H9 (cell line): ENCODE measurements at places on chromosomes 6 and 20. TPM values are rescaled to one million over a fixed set of nuclear protein-coding genes. Genes with fewer than 3 reads are reported as not detected.

DNA sequence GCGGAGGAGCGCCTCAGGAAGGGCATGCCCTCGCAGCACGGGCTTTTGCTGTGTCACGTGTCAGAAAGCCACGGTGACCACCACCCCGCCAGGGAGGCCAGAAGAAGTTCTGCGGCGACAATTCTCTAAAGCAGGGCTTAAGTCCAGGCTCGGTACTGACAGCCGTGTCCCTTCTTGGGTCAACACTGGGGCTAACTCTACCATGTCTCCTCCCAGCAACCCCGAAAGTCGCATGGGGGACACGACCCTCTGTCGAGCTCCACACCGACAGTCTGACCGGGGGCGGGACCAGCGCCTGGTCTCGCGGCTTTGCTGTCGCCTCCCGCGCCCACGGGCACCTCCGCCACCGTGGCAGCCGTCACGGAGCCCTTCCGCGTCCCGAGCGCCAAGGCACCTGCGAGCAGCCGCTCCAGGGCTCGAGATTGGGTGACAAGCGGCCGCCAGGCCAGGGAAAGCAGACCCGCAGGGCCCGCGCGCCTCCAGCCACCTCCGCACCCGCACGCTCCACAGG is 534 bp downstream of the NANP start:
- DNase-seq, result peak; percentile 32

GRCh38 chr6:44522871-44523270 is 135.4 kb downstream of the CDC5L start:
- no peak for DNase-seq

DNA sequence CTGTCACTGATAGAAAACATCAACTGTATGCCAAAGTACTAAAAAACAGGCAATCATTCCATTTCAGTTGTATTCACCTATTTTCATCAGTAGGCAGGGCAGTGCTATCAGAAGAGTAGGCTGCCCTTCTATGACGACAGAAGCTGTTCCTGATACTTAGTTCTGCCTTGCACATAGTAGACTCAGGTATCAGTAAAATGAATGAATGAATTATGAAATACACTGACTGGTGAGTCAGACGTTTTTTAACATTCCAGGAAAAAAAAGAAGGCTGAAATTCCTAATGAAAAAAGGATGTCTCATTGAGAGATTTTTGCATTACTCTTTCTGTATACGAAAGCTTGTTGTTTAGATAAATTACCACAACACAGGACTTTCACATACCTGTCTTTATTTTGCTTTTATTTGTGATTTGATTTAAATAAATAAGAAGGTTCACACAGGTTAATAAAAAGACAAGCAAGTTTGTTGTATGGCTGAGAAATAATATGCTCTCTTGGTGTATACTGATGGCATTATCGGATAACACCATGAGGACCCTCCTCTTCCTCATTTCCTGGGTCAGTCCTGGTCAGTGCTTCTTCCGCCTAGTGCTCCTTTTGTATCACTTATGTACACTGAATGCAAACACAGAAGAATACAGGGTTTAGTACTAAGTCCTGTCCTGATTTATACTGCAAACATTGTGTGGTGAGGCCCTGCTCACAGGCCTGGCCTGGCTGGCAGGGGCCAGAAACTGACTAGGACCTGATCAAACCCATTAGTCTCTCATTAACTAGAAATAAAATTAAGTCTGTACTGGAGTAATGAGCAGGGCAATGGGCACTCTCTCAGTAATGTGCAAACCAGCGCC is 39.4 kb upstream of the SPDEF start:
- no peak for DNase-seq

The TSPO2 gene
- total RNA-seq, result not detected in 2 replicates

The RBPJL gene
- 0.28 TPM in 1 of 2 replicates, not detected in the other for total RNA-seq

- DNase-seq, result no peak
Observed at GRCh38 chr6:19279273-19279684, 557.9 kb upstream of the ID4 start.

GRCh38 chr20:47656318-47656717 is 129.0 kb downstream of the SULF2 start:
- DNase-seq, result no peak

GRCh38 chr6:129552413-129552812 is 157.6 kb downstream of the ARHGAP18 start:
- no peak for DNase-seq

The SLC22A16 gene
- total RNA-seq, result not detected in 2 replicates

The ZNF133 gene
- 10.1 and 11.0 TPM in 2 replicates for total RNA-seq

The FLRT3 gene
- total RNA-seq, result 2.1 TPM in 2 replicates

DNA sequence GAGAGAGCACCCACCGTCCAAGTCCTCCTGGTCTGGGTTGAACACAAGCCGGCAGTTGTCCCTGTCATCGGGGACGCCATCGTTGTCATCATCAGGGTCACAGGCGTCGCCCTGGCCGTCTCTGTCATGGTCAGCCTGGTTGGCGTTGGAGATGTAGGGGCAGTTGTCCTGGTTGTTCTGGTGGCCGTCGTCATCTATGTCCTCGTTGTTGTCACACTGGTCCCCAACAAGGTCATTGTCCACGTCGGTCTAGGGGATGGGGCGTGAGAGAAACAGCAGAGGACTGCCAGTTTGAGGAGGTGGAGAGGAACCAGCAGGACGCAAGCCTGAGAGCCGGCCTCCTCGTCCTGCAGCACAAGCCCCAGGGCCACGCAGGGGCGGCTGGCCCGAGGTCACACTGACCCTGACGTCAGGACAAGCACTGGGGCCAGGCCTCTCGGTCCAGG is 28.5 kb downstream of the THBS2 start:
- no peak for DNase-seq

GRCh38 chr6:149830731-149831307 is 33.3 kb downstream of the LRP11 start:
- DNase-seq, result no peak

The ELOVL4 gene
- 10.1 and 10.9 TPM in 2 replicates for total RNA-seq

DNA sequence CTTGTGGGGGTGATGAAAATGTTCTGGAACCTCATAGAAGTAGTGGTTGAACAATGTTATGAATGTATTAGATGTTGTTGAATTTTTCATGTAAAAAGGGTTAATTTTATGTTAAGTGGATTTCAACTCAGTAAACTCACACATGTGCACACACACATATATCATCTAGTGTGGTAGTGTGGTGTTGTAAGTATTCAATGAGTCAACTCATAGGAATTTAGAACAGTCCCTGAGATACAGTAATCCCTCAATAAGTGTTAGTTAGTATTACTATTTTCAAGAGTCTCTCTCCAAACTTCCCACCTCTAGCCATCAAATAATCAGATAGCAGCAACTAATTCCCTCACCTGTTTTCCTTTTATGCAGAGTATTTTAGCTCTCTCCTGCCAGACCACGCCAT is 563.1 kb upstream of the JARID2 start:
- no peak for DNase-seq

The TCP1 gene
- total RNA-seq, result 401 and 412 TPM in 2 replicates

DNA sequence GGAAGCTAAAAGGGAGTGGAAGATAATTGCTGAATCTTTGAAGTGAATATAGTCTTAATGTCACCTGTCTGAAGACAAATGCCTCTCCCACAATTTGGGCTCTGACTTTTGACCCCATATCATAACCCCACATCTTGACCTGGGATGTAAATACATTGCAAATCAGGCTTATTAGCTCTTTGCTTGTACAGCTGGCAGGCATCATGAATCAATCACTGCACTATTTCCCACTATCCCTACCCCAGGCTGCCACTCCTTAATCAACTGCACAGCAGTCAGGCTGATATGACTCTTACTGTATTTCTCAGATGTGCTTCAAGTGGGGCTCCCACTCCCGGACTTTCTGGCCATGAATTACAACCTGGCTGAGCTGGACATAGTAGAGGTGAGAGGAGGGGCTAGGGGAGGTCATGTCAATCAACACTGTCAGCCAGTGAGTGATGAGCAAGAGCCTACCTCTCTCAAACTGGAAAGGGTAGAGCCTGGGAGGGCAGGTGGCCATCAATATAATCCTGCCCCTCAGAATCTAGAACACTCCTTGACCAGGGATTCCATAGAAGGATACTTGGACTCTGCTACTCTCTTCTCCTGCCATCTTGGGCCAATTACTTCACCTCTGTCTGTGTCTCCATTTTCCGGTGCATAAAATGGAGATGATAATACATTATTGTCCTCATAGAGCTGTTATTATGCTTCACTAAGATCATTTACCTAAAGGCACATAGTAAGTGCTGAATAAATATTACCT is 10.5 kb upstream of the BPIFB3 start:
- DNase-seq, result no peak

DNA sequence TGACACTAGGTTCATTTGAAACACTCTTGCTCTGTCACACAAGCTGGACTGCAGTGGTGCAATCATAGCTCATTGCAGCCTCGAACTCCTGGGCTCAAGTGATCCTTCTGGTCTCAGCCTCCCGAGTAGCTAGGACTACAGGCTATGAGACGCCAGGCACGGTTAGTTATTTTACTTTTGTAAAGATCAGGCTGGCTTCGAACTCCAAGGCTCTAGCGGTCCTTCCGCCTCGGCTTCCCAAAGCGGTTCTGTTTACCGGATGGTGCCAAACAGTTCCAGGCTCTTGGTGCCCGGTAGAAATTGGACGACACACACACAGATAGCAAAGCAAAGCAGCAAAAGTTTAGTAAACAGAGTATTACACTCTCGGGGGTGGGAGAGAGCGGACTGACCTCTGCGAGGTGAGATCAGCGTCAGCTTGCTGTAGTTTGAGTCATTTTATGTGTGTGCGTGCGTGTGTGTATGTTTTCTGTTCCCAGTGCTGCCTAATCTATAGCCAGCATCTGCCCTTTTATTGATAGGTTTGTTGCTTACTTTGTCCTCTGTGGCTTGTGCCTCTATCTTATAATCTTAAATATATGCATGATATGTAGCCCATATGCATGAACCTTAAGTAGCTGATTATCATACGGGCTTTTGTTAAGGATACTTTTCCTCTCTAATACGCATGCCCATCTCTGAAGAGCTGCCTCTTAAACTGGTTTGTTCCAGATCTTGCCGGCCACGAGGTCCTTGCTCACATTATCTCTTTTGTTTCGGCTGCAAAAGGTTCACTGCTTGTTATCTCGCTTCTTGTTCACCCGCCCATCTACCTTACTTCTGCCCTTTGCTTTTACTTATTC is 75.2 kb downstream of the OR2B2 start:
- peak; percentile 58 for DNase-seq

DNA sequence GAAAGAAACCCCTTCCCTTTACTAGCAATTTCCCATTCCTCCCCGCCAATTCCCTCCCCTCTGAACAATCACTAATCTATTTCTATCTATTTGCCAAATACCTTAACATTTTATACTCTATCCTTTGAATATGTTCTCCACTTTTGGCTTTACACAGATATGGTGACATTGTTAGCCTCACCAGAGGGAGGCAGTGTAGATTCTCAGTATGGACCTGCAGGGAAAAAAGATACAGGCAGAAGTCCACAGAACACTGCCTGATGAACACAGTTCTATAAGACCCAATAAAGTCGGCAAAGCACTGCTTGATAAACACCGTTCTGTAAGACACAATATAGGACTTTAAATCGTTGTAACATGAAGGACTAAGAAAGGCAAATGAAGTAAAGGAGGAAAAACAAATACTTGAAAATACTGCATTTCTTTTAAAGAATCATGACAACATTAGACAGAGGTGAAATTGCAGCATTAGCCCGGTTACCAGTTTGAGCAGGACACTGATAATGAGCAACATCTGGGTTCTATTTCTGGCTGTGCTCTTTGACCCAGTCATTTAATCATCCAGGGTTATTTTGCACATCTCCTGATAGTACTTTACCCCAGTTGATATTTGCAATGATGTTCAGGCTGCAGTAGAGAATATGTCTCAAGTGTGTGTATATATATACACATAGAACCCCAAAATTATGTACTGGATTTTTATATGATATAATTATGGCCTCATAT is 296.8 kb downstream of the UTRN start:
- DNase-seq, result peak; percentile 30

The PGK2 gene
- not detected in 2 replicates for total RNA-seq

DNA sequence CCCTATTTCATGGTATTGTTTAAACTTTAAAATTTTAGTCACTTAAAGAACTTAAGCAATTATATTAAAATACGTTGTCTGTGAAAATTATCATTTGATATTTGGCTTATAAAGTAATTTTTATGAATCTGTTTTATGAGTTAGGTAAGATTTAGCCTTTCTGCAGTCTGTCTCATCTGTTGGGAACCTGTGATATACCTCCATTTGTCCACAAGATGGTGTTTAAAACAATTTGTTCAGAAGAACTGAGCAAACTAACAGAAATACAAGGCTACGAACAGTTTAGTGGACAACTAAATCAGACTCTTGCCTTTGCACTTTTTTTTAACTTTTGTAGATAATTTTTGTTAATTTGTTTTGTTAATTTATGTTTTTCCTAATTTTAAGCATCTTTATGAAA is 92.4 kb downstream of the COL9A1 start:
- no peak for DNase-seq

- DNase-seq, result no peak
Observed at GRCh38 chr6:17967668-17968518, 19.5 kb downstream of the KIF13A start.

DNA sequence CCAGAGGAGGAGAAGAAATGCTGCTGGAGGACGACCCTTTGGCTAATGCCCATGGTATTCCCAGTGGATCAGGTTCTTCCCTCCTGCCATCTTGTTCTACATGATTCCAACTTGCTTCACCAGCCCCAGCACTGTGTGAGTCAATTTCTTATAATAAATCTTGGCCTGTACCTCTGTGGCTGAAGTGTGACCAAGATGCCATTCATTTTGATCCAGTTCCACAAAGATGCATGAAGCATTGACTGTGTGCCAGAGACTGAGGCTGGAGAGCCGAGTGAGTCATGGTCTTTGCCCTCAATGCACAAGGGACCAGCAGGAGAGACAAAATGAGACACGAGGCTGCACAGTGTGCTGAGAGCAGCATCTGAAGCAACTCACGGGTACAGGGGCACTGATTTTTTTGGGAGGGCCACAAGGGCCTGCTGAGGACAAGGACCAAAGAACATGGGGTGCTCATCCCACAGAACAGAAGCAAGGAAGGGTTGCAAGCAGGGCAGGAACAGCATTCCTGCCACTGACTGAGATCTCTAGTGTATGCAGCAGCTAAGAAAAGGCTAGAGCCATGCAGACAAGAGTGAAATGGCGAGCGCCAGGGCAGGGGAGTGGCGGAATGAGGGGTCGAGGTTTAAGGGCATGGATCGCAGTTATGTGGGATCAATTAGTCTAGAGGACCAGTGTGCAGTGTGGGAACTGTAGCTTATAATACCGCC is 207.0 kb downstream of the THBS2 start:
- DNase-seq, result no peak

GRCh38 chr6:167567142-167568033 is 242.5 kb downstream of the TTLL2 start:
- DNase-seq, result no peak

The ZBTB46 gene
- 27.1 and 27.3 TPM in 2 replicates for total RNA-seq

- no peak for DNase-seq
Observed at GRCh38 chr6:110399219-110400071, 15.9 kb downstream of the DDO start.

GRCh38 chr20:49750611-49751396 is 37.1 kb upstream of the B4GALT5 start:
- DNase-seq, result no peak

GRCh38 chr20:47956268-47956995 is 171.2 kb upstream of the SULF2 start:
- no peak for DNase-seq

The GLP1R gene
- 0.85 and 1.0 TPM in 2 replicates for total RNA-seq

- DNase-seq, result peak; percentile 57
Observed at GRCh38 chr6:6856538-6857523, 250.9 kb upstream of the RREB1 start.

GRCh38 chr20:50224531-50225255 is 34.1 kb downstream of the CEBPB start:
- no peak for DNase-seq
